AG09319 (cell line): ENCODE measurements at places on chromosomes 1 and 21.
A peak's percentile ranks its signal among the peaks of the same experiment; 100 is the strongest.

GRCh38 chr1:64175639-64176038 is 27.8 kb upstream of the UBE2U start:
- no peak for DNase-seq

GRCh38 chr21:27346041-27346448 is 379.2 kb upstream of the ADAMTS5 start:
- no peak for DNase-seq

DNA sequence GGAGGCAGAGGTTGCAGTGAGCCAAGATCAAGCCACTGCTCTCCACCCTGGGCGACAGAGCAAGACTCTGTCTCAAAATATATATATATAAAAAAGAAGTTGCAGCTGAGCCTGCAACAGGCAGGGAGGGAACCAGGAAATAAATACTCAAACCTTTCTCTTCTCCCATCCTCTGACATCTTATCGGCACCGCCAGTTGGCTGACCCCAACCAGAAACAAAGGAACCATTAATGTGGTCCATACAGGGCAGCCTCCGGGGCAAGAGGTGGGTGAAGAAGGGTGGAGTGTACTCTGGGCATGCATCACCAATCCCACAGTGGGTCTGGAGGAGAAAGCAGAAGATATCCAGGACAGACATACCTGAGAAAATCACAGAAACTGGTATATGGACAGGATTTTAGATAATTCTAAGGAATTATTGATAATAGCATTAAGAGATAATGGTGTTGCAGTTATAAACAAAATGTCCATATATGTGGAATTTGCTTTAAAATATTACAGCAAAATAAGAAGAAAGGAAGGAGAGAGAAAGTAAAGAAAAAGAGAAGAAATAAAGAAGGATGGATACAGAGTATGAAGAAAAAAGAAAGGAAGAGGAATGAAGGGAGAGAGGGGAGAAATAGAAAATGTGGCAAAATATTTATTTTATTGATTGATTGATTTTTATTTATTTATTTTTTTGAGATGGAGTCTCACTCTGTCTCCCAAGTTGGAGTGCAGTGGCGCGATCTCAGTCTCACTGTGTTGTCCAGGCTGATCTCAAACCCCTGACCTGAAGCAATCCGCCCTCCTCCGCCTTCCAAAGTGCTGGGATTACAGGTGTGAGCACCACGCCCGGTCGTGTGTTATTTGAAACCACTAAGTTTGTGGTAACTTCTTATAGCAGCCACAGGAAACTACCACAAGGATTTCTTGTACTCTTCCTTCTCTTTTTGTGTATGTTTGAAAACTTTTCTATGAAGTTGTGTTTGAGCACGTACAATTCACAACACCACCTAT is 4.1 kb upstream of the PTAFR start:
- no peak for DNase-seq

- peak; percentile 44 for DNase-seq
Observed at GRCh38 chr1:92411511-92411910, 75.2 kb downstream of the GFI1 start.

DNA sequence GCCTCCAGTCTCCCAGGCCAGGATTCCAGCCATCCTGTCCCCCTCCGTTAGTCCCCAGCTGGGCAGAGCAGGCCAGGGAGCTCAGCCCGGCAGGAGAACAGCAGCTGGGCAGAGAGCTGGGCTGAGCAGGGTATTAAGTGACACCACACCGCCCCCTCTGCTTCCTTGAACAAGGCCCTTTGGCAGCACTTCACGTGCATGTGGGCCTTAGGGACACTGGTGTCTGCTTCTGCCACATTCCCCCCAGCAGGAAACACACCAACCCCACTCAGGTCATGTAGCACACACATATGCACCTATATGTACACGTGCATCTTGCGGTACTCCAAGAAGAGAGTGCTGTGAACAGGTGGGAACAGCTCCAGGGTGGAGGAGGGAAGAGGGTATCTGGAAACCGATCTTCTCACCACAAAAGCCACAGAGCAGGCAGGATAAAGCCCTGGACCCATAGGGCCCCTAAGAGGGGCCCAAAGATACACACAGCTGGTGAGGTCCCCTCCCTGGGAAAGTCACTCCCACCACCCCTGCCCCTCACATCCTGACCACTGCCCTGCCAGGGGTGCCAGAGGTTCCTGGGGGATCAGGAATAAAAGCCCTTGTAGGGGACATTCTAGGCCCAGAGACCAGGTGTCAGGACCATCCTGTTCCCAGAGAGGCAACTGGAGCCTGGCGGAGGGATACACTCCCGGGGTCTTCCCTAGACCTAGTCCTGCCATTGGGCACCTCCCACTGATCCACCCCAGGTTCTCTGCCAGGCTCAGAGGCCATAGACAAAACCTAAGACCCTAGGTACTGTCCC is 4.5 kb downstream of the EPHA2 start:
- no peak for DNase-seq

DNA sequence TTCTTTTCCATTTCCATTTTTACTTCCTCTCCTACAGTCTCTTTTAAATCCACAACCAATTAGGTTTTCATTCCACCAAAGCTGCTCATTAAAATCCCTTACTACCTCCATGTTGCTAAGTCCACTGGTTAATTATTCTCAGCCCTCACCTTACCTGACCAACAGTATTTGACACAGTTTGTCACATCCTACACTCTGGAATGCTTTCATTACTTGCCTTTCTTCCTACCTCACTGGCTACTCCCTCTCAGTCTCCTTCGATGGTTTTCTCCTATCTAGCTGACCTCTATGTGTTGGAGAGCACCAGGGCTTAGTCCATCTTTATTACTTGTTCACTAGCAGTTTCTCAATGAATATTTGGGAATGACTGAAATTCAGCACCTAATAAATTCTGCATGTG is 78.6 kb downstream of the NME7 start:
- DNase-seq, result no peak

DNA sequence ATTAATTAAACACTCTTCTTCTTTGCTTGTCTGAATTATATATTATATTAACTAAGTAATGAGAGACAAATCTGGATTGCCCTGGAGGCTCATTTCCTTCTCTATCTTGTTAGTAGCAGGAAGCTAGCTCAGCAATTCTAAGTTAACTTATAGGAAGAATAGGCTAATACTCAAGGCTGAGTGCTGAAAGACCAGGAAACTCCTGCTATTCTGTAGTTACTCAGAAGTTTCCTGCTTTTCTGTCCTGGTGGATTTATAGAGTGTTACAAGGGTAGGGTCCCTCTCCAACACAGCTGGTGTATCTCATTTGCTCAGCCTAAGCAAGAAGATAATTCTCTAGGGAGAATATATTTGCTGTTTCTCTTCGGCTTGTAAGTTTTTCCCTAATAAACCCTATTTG is 29.2 kb downstream of the HSPA13 start:
- DNase-seq, result no peak

GRCh38 chr1:82401116-82401515 is 600.4 kb downstream of the ADGRL2 start:
- DNase-seq, result no peak
